ENCODE measurements at places on chromosomes 13 and 19. TPM values are rescaled to one million over a fixed set of nuclear protein-coding genes. Genes with fewer than 3 reads are reported as not detected.

DNA sequence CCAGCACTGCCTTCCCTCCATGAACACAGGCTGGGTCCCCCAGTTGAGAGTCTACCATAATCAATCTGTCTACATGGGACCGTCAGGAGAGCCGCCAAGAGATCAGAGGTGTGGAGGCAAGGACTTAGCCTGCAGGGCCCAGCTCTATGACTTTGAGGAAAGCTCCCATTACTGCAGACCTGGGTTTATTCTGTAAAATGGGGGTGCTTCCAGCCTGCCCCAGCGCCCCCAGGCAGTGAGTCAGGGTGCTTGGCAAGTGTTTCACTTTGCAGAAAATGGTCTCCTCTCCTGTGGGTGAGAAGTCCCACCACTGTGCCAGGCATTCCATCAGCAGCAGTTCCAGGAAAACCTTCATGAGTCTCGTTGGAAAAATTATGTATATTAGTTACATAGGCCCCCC is 75.5 kb upstream of the VSTM2B start:
- no peaks in the 10 kb centered on the region for H3K27me3 ChIP-seq
- H3K27ac ChIP-seq = no peak overlapping the region
- no peaks in the 10 kb centered on the region for H3K36me3 ChIP-seq
- no peak for DNase-seq
- no peak overlapping the region for H3K4me3 ChIP-seq

GRCh38 chr13:73733706-73734105 is 400.5 kb downstream of the KLF12 start:
- H3K27ac ChIP-seq = no peak overlapping the region
- H3K36me3 ChIP-seq = no peaks in the 10 kb centered on the region
- no peaks in the 10 kb centered on the region for H3K27me3 ChIP-seq
- no peaks in the 10 kb centered on the region for H3K4me1 ChIP-seq

GRCh38 chr19:55247621-55248099 is 11.2 kb downstream of the PPP6R1 start:
- peak overlapping the region; percentile 33 for H3K27ac ChIP-seq
- H3K4me3 ChIP-seq = no peak overlapping the region
- peaks cover 62% of the 10 kb centered on the region for H3K36me3 ChIP-seq
- H3K4me1 ChIP-seq = no peaks in the 10 kb centered on the region
- no peak for DNase-seq

- no peak overlapping the region for H3K4me3 ChIP-seq
- DNase-seq = no peak
- H3K27ac ChIP-seq = no peak overlapping the region
- no peaks in the 10 kb centered on the region for H3K36me3 ChIP-seq
- H3K27me3 ChIP-seq = no peaks in the 10 kb centered on the region
Observed at GRCh38 chr19:8110931-8111330, 38.5 kb downstream of the FBN3 start.

- H3K27ac ChIP-seq = no peak overlapping the region
- H3K36me3 ChIP-seq = no peaks in the 10 kb centered on the region
Observed at GRCh38 chr19:49727217-49728030, 35.7 kb downstream of the TSKS start.

- H3K4me1 ChIP-seq = peaks cover 9% of the 10 kb centered on the region
- no peak for DNase-seq
- peaks cover under 1% of the 10 kb centered on the region for H3K36me3 ChIP-seq
- no peak overlapping the region for H3K4me3 ChIP-seq
- no peaks in the 10 kb centered on the region for H3K27me3 ChIP-seq
- peak overlapping the region; percentile 87 for H3K27ac ChIP-seq
Observed at GRCh38 chr19:55488986-55489710, 912 bp downstream of the SSC5D start.

DNA sequence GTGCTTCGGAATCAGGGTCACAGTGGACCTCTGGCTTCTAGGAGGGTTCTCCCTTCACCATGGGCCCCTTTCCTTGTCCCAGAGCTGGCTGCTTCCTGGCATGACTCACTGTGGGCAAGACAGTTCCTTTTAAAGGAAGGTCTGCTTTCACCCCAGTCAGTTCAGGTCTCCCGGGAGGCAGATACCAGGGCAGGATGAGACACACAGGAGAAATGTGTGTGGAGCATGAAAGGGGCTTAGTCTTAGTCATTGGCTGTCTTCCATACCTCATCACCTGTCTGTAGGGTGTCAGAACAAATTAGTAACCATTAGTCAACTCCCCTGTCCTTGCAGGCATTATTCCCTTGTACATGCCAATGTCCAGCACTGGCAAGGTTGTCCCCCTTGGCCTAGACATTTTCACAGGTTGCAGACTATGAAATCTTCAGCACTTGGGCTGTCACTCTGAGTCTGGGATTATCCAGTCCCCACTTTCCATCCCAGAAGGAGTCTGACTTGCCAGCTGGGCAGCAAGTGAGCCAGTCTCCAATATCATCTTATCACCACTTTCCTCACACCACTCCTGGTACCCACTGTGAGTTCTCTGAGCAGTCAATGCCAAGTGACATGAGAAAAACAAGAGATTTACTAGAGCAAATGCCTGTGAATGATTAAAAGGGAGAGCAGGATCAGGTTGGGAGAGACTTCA is 76.8 kb upstream of the MEDAG start:
- H3K36me3 ChIP-seq = no peaks in the 10 kb centered on the region
- peaks cover 28% of the 10 kb centered on the region for H3K4me1 ChIP-seq
- no peak for DNase-seq
- no peak overlapping the region for H3K4me3 ChIP-seq
- no peaks in the 10 kb centered on the region for H3K27me3 ChIP-seq

DNA sequence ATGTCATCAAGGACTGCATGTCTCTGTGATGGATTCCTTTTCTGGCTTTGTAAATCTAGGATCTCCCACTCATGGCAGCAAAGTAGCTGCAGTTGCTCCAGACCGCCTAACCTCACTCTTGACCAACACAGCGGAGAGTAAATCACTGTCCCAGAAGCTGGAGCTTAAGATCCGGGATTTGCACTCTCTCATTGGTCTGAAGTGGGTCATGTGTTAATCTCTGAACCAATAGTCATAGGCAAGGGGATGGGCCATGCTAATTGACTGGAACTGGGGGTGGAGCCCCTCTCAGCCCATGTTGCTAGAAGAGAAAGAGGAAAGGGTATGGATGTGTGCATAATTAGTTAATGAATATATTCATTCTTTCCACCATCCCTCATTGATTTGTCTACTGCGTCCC is 34.0 kb downstream of the VAV1 start:
- H3K36me3 ChIP-seq = no peaks in the 10 kb centered on the region
- H3K27me3 ChIP-seq = no peaks in the 10 kb centered on the region
- DNase-seq = no peak
- H3K4me3 ChIP-seq = no peak overlapping the region
- H3K27ac ChIP-seq = no peak overlapping the region

DNA sequence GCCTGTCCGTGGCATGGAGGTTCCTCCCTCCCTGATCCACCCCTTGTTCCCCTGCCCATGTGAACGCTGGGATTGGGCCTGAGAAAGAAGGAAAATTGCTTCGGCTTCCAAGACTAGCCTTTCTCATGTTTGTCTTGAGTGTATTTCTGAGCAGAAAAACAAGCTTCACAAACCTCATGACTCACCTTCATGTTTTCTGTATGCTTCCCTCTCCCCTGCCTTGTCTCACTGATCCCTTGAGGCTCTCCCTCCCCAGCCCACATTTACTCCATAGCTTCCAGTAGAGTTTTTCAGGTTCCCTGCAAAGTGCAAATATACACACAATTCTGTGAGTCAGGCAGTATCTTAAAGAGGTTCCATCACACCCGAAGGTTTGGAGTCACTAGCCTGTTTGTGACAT is 572.4 kb downstream of the UQCRFS1 start:
- no peak overlapping the region for H3K4me3 ChIP-seq
- DNase-seq = no peak
- H3K27ac ChIP-seq = no peak overlapping the region
- no peaks in the 10 kb centered on the region for H3K4me1 ChIP-seq
- H3K36me3 ChIP-seq = no peaks in the 10 kb centered on the region

- H3K36me3 ChIP-seq = no peaks in the 10 kb centered on the region
- H3K4me3 ChIP-seq = no peak overlapping the region
- no peak for DNase-seq
- H3K4me1 ChIP-seq = no peaks in the 10 kb centered on the region
- H3K27me3 ChIP-seq = no peaks in the 10 kb centered on the region
Observed at GRCh38 chr13:37187621-37188020, 82.2 kb upstream of the CSNK1A1L start.

DNA sequence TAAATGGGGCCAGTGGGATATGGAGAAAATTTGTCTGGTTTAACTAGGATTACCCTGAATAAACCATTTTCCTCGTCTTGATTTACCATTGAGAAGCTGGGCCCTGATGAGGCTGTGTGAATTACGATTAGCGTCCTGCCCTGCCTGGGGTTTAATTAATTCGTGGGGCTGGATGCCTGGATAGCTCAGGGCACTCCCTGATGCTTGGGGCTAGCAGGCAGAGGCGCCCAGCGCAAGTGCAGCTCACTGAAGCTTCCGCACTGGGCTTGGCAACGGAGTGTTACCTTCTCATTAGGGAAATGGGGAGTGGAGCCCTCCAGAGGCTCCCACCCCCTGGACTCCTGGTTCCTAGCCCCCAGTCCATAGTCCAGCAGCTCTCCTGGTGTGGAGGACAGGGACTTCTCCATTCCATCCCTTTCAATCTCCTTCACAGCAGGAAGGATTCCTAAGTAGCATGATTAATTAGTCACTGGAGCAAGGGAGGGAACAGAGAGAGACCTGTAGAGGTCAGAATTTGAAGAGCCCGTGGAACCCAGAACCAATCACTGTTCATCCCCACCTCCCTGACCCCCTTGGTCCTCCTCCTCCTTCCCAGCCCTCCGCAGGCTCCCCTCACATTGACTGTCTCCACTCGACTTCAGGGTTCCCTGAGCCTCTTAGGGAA is 107.2 kb downstream of the UQCRFS1 start:
- H3K4me1 ChIP-seq = no peaks in the 10 kb centered on the region
- H3K27me3 ChIP-seq = no peaks in the 10 kb centered on the region
- no peak for DNase-seq
- no peaks in the 10 kb centered on the region for H3K36me3 ChIP-seq
- H3K27ac ChIP-seq = no peak overlapping the region

- no peaks in the 10 kb centered on the region for H3K27me3 ChIP-seq
- H3K36me3 ChIP-seq = no peaks in the 10 kb centered on the region
- no peak for DNase-seq
- no peak overlapping the region for H3K27ac ChIP-seq
- H3K4me1 ChIP-seq = peaks cover 5% of the 10 kb centered on the region
Observed at GRCh38 chr13:100091391-100091790, 2.5 kb downstream of the PCCA start.

GRCh38 chr13:89822467-89822866 is 1525.0 kb upstream of the MIR17HG start:
- H3K36me3 ChIP-seq = no peaks in the 10 kb centered on the region
- no peak overlapping the region for H3K4me3 ChIP-seq
- no peaks in the 10 kb centered on the region for H3K27me3 ChIP-seq
- H3K27ac ChIP-seq = no peak overlapping the region
- no peak for DNase-seq

GRCh38 chr13:84662491-84662890 is 780.2 kb upstream of the SLITRK1 start:
- no peaks in the 10 kb centered on the region for H3K36me3 ChIP-seq
- no peaks in the 10 kb centered on the region for H3K27me3 ChIP-seq
- no peak for DNase-seq
- no peaks in the 10 kb centered on the region for H3K4me1 ChIP-seq

GRCh38 chr19:19406878-19407632 is 1.6 kb downstream of the GATAD2A start:
- peak overlapping the region; percentile 83 for H3K4me3 ChIP-seq
- H3K27me3 ChIP-seq = no peaks in the 10 kb centered on the region
- H3K27ac ChIP-seq = peak overlapping the region; percentile 93
- H3K36me3 ChIP-seq = no peaks in the 10 kb centered on the region
- DNase-seq = peak; percentile 43

GRCh38 chr19:37251308-37252229 is 33.6 kb downstream of the ZNF383 start:
- H3K27ac ChIP-seq = peak overlapping the region; percentile 47
- peak overlapping the region; percentile 52 for H3K4me3 ChIP-seq
- peak; percentile 65 for DNase-seq
- H3K27me3 ChIP-seq = no peaks in the 10 kb centered on the region
- H3K36me3 ChIP-seq = no peaks in the 10 kb centered on the region

- no peaks in the 10 kb centered on the region for H3K27me3 ChIP-seq
- no peaks in the 10 kb centered on the region for H3K4me1 ChIP-seq
- H3K36me3 ChIP-seq = no peaks in the 10 kb centered on the region
- DNase-seq = no peak
- no peak overlapping the region for H3K27ac ChIP-seq
Observed at GRCh38 chr13:98083507-98083906, 59.4 kb upstream of the FARP1 start.

DNA sequence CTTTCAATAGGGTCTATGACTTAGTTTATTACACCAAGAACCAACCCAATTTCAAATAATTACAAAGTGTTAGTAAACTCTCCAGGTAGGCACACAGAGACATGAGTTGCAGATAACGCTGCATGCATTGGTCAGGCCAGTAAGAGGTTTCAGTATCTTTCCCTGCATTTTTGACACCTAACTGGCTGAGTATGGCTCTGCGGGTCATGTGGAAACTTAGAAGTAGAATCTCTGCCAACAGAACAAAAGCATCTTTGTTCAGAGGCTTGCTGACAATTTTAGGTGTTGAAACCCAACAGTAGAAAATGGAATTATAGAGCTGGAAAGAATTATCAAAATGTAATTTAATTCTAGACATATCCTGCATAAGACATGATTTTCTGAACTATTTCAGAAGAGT is 25.3 kb downstream of the HTR2A start:
- no peak overlapping the region for H3K27ac ChIP-seq
- H3K4me1 ChIP-seq = no peaks in the 10 kb centered on the region
- no peak overlapping the region for H3K4me3 ChIP-seq
- DNase-seq = no peak
- H3K36me3 ChIP-seq = no peaks in the 10 kb centered on the region

- H3K36me3 ChIP-seq = no peaks in the 10 kb centered on the region
- no peak overlapping the region for H3K4me3 ChIP-seq
- H3K27me3 ChIP-seq = no peaks in the 10 kb centered on the region
- H3K27ac ChIP-seq = no peak overlapping the region
Observed at GRCh38 chr13:70720386-70720785, 612.1 kb upstream of the KLHL1 start.

- H3K36me3 ChIP-seq = no peaks in the 10 kb centered on the region
- H3K4me1 ChIP-seq = no peaks in the 10 kb centered on the region
- no peaks in the 10 kb centered on the region for H3K27me3 ChIP-seq
Observed at GRCh38 chr13:114152285-114152645, 19.8 kb upstream of the RASA3 start.

DNA sequence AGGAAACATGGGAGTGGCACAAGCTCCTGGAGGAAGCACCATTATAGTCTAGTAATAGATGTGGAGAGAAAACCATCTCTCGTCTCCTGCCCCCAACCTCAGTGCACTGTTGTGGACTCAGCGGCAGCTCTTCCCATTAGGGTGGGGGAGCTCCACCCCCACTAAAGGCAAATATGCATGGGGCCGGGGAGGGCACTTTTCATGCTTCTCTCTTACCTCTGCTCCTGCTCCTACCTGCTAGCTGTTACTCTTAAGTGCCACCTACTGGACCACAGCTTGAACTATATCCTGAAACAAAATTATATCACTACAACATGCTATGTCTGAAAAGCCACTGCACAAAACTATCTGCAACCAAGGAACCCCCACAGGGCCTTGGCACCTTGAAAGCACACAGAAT is 112.6 kb upstream of the DACH1 start:
- no peaks in the 10 kb centered on the region for H3K27me3 ChIP-seq
- H3K36me3 ChIP-seq = no peaks in the 10 kb centered on the region
- no peak overlapping the region for H3K27ac ChIP-seq
- no peaks in the 10 kb centered on the region for H3K4me1 ChIP-seq

Gene LRP3
- 7.2 TPM for total RNA-seq

Gene IFNL1
- not detected for total RNA-seq

Gene GPR12
- total RNA-seq = not detected

Gene ERFL
- total RNA-seq = not detected

Gene TLE2
- 20.6 TPM for total RNA-seq

Gene ZNF541
- total RNA-seq = not detected

Gene OR10H4
- not detected for total RNA-seq

Gene ZNF765
- 17.1 TPM for total RNA-seq

Gene KIRREL2
- not detected for total RNA-seq

Gene CHERP
- total RNA-seq = 11.4 TPM

Gene KLK5
- not detected for total RNA-seq
